ENCODE measurements at places on chromosomes 12 and 14. TPM values are rescaled to one million over a fixed set of nuclear protein-coding genes. Genes with fewer than 3 reads are reported as not detected.

DNA sequence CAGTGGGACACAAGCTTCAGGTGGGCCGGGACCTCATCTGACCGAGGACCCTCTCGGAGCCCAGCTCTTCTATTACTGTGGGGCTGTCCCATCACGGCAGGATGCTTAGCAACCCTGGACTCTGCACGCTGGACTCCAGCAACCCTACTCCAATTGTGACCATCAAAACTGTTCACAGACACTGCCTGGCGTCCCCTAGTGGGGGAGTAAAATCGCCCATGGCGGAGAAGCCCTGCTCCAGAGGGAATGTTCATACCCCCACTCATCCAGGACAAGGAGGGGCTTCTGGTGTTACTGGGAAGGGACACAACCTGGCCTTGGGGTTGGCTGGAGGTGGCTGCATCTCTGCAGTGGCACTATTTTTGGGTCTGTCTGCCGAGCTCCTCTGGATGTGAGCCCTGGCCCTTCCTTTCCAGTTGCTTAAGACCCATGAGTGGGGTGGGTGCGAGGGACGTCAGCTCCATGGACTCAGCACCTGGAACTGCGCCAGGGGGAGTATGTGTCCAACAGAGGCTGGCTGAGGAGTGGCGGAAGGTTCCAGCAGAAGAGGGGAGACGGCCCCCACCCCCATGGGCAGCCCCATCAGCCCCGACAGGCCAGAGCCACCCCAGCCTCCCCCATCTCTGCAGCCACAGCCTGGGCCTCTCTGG lies 103.8 kb downstream of the RFLNA start:
- no peaks in the 10 kb centered on the region for H3K27me3 ChIP-seq
- H3K27ac ChIP-seq: peak overlapping the region; percentile 95
- peak; percentile 96 for DNase-seq
- no peaks in the 10 kb centered on the region for H3K36me3 ChIP-seq

Gene CCDC196
- total RNA-seq: not detected

Gene RIMBP2
- 1.8 TPM for total RNA-seq

GRCh38 chr14:64953661-64954060 lies 11.1 kb upstream of the GPX2 start:
- no peak overlapping the region for H3K27ac ChIP-seq
- H3K4me3 ChIP-seq: no peak overlapping the region
- H3K36me3 ChIP-seq: peaks cover under 1% of the 10 kb centered on the region
- no peaks in the 10 kb centered on the region for H3K4me1 ChIP-seq
- no peak for DNase-seq

DNA sequence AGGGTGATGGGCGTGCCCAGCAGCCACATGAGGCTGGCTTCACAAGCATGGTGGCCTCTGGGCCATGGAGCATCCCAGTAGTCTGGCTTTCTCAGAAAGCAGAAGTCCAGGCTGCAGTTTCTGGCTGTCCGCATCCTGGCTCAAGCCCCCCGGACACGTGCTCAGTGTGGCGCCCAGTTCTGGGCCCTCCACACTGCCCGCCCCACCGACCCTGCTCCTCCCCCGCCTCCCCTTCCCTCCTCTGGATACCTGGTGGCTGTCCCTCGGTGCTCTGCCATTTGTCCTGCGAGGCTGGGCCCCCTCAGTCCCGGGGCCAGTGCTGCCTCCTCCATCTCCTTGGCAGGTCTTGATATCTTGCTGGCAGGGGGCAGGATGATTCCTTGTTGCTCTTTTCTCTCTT lies 31.6 kb downstream of the LRCOL1 start:
- no peak overlapping the region for H3K4me3 ChIP-seq
- DNase-seq: no peak
- peaks cover 22% of the 10 kb centered on the region for H3K4me1 ChIP-seq
- H3K27me3 ChIP-seq: no peaks in the 10 kb centered on the region

Gene IFNG-AS1
- not detected for total RNA-seq

DNA sequence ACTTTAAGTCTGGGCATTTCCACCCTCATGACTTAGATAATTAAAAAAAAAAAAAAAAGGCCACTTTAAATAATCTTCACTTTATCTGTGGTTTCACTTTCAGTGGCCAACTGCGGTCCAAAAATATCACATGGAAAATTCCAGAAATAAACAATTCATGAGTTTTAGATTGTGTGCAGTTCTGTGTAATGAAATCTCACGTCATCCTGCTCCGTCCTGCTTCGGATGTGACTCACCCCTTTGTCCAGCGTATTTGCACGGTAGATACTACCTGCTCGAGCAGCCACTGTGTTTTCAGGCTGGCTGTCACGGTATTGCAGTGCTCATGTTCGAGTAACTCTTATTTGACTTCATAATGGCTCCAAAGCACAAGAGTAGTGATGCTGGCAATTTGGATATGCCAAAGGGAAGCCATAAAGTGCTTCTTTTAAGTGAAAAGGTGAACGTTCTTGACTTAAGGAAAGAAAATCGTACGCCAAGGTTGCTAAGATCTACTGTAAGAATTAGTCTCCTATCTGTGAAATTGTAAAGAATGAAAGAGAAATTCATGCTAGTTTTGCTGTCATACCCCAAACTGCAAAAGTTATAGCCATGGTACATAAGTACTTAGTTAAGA lies 2.4 kb downstream of the E2F7 start:
- peaks cover 39% of the 10 kb centered on the region for H3K27me3 ChIP-seq
- peaks cover 10% of the 10 kb centered on the region for H3K4me1 ChIP-seq
- no peak overlapping the region for H3K27ac ChIP-seq
- H3K36me3 ChIP-seq: no peaks in the 10 kb centered on the region
- peak overlapping the region; percentile 39 for H3K4me3 ChIP-seq

Gene HCAR2
- not detected for total RNA-seq

DNA sequence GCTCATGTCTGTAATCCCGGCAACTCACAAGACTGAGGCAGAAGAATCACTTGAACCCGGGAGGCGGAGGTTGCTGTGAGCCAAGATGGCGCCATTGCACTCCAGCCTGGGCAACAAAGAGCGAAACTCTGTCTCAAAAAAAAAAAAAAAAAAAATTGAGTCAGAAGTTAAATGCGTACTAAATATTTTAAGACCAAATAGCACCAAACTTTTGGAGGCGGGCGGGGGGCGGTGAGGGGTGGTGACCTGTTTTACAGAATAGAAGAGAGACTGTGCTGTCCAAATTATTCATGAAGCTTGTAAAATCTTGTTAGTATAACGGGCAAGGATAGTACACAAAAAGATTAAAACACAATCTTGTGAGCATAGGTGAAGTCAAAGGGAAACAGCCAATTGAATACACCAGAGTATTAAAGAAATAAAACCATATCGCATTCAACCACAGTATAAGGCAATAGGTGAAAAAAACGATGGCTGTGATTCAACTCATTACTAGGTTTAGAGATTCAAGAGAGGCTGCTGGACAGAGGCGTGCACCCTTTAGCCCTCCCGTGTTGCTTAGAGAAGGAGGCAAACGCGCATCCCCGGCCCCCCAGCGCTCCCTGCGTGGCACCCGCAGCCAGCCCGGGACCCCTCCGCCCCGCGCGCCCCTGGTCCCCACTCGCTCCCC lies 571 bp downstream of the ZNF891 start:
- H3K27ac ChIP-seq: peak overlapping the region; percentile 94
- peak overlapping the region; percentile 92 for H3K4me3 ChIP-seq
- peaks cover 26% of the 10 kb centered on the region for H3K36me3 ChIP-seq

DNA sequence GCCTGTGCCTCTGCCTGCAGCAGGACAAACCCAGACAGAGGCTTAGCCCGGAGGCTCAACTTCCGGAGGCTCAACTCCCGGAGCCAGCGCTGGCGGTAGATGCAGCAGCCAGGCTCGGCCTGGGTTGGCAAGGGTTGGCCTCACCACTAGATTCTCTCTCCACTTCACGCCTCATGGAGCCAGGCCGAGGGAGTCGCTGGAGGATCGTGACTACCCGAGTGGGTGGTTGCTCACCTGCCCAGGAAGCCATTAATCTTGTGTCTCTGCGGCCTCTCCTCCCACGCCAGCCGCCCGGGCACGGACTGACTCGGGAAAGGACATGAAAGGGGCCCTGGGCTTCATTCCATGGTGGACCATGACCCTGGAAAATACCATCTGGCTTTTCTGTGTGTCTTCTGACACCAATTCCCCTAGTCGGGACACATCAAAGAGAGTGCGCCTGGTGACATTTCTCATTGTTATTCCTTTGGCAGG lies 20.8 kb downstream of the ESRRB start:
- no peak overlapping the region for H3K27ac ChIP-seq
- H3K36me3 ChIP-seq: no peaks in the 10 kb centered on the region
- no peak for DNase-seq

DNA sequence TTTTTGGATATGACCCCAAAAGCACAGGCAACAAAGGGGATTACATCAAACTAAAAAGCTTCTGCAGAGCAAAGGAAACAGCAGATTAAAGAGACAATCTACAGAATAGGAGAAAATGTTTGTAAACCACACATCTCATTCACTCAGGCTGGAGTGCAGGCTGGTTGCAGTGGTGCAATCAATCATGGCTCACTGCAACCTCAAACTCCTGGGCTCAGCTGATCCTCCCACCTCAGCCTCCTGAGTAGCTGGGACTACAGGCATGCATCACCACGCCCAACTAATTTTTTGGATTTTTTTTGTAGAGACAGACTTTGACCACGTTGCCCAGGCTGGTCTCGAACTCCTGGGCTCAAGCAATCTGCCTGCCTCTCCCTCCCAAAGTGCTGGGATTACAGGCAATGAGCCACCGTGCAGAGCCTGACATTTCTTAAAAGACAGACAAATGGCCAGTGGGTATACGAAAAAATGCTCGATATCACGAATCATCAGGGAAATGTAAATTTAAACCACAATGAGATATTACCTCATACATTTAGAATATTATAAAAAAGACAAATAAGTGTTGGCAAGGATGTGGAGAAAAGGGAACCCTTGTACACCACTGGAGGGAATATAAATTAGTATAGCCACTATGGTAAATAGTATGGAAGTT lies 9.8 kb downstream of the NCKAP5L start:
- no peak for DNase-seq
- no peaks in the 10 kb centered on the region for H3K27me3 ChIP-seq
- H3K4me1 ChIP-seq: peaks cover 36% of the 10 kb centered on the region
- no peak overlapping the region for H3K4me3 ChIP-seq

- H3K4me3 ChIP-seq: no peak overlapping the region
- no peaks in the 10 kb centered on the region for H3K27me3 ChIP-seq
- H3K36me3 ChIP-seq: no peaks in the 10 kb centered on the region
- DNase-seq: no peak
- peaks cover 8% of the 10 kb centered on the region for H3K4me1 ChIP-seq
Measured at GRCh38 chr14:65329481-65329880, 83.0 kb upstream of the FUT8 start.

- H3K27ac ChIP-seq: no peak overlapping the region
- H3K36me3 ChIP-seq: no peaks in the 10 kb centered on the region
- H3K4me3 ChIP-seq: no peak overlapping the region
- H3K27me3 ChIP-seq: no peaks in the 10 kb centered on the region
Measured at GRCh38 chr12:24625103-24625502, 323.8 kb downstream of the BCAT1 start.

Gene LGR5
- total RNA-seq: 0.39 TPM

DNA sequence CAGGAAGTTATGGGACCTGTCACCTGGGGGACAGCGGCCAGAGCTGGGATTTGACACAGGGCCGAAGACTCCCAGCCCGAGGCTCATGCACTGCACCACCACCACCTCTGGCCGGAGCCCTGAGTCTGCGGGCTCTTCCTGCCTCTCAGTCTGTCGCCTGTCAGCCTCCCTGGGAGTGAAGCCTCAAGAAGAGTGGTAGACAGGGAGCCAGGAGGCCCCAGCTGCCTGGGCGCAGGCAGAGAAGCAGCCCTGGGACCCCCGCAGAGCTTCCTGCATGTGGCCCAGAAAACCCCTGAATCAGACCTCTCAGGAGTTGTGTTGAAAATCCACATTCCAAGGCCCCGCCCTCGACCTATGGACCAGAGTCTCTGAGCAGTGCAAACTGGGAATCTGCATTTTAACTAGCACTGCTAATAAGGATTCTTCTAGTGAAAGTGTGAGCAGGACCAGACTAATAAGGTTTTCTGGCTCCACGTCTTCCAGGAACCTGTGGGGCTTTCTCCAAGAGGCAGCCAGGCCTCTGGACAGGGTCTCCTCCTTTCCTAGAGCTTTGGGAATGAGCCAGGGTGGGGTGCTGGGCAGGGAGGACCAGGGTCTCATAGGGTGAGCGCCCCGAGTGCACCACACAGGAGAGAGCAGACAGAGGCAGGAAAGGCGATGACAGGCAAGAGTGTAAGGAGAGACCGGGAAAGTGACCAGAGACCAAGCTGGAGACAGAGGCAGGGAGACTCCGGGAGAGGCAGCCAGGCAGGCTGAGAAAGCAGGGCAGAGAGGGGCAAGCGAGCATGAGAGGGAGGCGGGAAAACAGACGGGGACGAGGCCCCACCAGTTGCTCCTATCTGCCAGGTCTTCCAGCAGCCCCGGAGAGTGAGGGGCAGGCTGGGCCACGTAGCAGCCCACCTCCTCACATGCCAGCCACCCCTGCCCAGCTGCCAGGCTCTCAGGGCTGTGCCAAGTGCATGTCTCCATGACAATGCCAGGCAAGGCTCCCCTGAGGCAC lies 112.4 kb downstream of the BCL11B start:
- H3K27me3 ChIP-seq: no peaks in the 10 kb centered on the region
- no peak overlapping the region for H3K27ac ChIP-seq
- H3K36me3 ChIP-seq: no peaks in the 10 kb centered on the region
- DNase-seq: no peak
- H3K4me3 ChIP-seq: no peak overlapping the region

GRCh38 chr14:22888662-22889061 lies 5.6 kb downstream of the REM2 start:
- H3K36me3 ChIP-seq: no peaks in the 10 kb centered on the region
- H3K27ac ChIP-seq: no peak overlapping the region
- no peak overlapping the region for H3K4me3 ChIP-seq
- DNase-seq: no peak
- peaks cover 19% of the 10 kb centered on the region for H3K4me1 ChIP-seq

DNA sequence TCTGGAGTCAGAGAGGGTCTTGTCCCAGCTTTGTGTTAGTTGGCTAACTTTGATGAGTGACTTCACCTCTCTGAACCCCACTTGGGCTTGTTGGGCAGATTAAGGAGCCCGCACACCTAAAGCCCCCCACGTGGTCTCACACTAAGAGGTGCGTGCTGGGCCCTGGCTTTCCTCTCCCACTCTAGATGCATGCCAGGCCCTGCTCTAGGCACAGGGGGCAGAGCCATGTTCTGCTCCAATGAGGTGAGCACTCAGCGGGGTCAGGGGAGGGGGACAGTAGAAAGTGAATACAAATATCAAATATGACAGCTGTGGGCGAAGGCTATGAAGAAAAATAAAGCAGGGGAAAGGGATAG lies 119.0 kb downstream of the GCH1 start:
- no peaks in the 10 kb centered on the region for H3K4me1 ChIP-seq
- peaks cover 100% of the 10 kb centered on the region for H3K36me3 ChIP-seq
- no peak overlapping the region for H3K4me3 ChIP-seq
- DNase-seq: no peak
- no peak overlapping the region for H3K27ac ChIP-seq

- peaks cover 34% of the 10 kb centered on the region for H3K27me3 ChIP-seq
- no peak overlapping the region for H3K4me3 ChIP-seq
- DNase-seq: no peak
- peaks cover 8% of the 10 kb centered on the region for H3K4me1 ChIP-seq
Measured at GRCh38 chr12:113070117-113070906, 13.8 kb downstream of the DTX1 start.

Gene MORN3
- total RNA-seq: not detected

GRCh38 chr12:5081016-5081415 lies 37.3 kb downstream of the KCNA5 start:
- H3K27ac ChIP-seq: no peak overlapping the region
- H3K27me3 ChIP-seq: no peaks in the 10 kb centered on the region
- H3K36me3 ChIP-seq: no peaks in the 10 kb centered on the region
- H3K4me3 ChIP-seq: no peak overlapping the region

GRCh38 chr12:117679776-117680175 lies 289.0 kb downstream of the KSR2 start:
- no peaks in the 10 kb centered on the region for H3K27me3 ChIP-seq
- no peak for DNase-seq
- H3K4me1 ChIP-seq: no peaks in the 10 kb centered on the region

All from esophagus muscularis mucosa (tissue), 4 donors.